Cortex of kidney (tissue), 1 donor: ENCODE measurements at places on chromosomes 4 and X.

- no peak for DNase-seq
These were observed 12.1 kb upstream of the DRD5 start for GRCh38 chr4:9769321-9769720.

- DNase-seq, result no peak
These were observed 31.6 kb downstream of the IQCM start for GRCh38 chr4:149784018-149784417.

- DNase-seq, result no peak
These were observed 667.5 kb upstream of the MAGEB2 start for GRCh38 chrX:29547877-29548276.

GRCh38 chr4:1035510-1035909, 24.1 kb downstream of the FGFRL1 start:
- DNase-seq, result no peak

DNA sequence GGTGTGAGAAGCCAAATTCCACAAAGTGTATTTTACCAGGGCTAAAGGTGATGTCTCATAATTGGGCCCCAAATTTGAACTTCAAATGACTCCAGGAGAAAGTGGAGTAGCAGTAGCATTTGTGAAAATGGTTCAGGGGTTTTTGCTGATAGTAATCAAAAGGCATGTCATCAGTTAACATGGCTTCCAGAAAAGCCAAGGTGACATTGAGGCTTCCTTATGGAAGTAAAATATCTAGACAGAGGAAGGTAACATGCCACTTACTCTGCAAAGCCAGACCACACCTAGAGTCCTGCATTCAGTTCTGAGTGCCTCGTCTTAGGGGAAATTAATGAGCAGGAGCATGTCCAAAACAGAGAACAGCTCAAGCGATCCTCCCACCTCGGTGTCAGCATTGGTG, 2.2 kb upstream of the RPL36A start:
- no peak for DNase-seq

DNA sequence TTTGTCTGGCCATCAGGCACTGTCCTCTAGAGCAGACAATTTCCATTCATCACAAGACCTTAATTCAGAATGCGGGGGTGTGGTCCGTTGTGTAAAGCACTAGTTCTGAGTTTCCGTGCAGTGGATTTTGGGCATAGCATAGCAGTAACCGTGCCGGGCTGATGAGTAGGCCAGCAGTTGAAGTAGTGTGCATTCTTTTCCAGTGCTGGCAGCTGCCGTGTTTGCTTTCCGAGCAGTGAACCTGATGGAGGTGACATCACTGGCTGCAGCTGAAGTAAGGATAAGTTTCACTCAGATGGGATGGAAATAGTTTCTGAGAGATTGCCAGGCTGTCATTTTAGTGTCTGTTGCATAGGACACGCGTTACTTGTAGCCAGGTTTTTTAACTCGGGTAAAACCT, 107.0 kb upstream of the STIM2 start:
- no peak for DNase-seq

- no peak for DNase-seq
These were observed 11.3 kb downstream of the GPC4 start for GRCh38 chrX:133403984-133404383.

DNA sequence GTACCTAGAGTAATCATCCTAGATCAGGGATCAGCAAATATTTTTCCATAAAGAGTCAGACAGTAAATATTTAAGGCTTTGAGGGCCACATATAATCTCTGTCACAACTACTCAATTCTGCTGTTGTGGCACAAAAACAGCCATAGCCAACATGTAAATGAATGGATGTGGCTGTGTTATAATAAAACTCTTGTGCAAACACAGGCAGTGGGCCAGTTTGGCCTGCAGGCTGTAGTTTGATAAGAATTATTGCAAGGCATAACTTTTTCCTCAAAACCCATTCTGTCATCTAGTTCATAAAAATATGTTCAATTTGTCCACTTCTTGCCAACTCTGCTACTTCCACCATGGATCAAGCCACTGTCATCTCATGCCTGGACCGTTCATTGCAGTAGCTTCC, 39.4 kb upstream of the SHROOM4 start:
- DNase-seq, result no peak

DNA sequence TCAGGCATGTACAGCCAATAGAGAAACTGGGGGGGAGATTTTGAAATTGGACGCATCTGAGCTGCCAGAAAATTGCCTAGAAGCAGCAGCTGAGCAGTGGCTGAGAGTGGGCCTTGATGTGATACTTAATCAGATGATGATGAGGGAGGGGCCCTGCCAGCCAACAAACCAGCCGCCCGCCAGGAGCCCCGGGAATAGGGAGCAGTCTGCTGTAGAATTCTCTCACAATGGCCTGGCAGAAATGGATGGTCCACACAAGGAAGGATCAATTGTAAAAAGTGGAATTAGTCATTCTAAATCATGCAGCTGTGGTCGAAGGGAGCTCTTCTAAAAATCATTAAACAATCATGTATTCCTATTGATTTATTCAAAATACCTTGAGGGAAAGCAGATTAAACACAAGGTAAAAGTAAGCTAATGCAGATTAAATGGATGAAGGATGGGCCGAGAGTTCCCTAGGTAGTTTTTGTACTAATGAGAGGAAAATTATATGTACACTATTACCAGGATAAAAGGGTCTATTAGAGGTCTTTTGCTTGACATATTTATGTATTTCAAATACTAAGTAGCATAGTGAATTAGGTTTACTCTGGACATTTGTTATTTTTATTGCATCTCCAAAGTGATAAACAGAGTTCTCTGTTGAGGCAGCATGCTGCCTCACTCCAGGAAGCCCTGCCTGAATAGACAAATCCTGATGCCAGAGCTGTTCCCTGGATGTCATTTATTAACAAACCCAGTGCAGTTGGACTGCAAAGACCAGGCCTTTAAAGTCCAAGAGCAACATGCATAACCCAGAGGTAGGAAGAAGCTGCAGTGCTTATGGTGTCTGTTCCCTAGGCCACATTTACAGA, 91.3 kb downstream of the NKX6-1 start:
- no peak for DNase-seq

- no peak for DNase-seq
These were observed 671.9 kb downstream of the TRIML1 start for GRCh38 chr4:188811121-188811520.

DNA sequence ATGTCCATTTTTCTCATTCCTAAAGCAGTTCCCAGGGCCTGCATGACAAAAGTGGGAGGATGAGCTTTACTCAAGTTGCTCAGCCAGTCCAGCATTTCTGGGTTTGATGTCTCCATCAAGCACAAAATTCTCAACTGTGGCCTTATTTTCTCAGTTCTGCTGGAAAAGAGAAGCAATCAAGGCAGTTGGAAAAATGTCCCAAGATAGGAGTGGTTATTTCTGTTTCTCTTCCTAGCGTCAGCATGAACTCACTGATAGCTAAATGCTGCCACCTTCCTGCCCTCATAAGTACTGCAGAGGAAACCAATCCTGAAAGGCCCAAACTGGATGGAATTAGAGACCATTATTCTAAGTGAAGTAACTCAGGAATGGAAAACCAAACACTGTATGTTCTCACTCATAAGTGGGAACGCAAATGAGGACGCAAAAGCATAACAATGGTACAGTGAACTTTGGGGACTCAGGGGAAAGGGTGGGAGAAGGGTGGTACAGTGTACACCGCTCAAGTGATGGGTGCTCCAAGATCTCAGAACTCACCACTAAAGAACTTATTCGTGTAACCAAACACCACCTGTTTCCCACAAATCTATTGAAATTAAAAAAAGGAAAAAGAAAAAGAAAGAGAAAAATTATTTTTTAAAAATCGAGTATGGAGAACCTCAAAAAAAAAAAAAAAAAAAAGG, 29.6 kb downstream of the ADH7 start:
- DNase-seq, result no peak

- DNase-seq, result no peak
These were observed 16.8 kb downstream of the AIMP1 start for GRCh38 chr4:106333186-106333585.

DNA sequence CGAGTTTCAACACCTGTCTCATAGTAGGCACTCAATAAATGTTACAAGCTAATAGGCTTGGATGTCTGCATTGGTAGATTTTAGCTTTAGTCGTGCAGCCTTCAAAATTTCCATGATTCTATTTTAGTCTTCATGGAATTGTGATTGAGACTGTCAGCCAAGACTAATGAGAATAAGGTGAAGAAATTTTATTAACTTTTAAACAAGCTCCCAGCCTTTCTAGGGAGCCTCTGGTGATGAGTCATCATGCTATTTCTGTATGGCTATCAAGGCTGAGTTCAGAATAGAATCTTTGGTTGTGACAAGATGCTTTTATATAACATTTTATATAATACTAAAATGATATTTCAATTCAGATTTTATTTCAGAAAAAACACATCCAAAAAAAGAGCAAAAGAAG, 685.8 kb downstream of the GABRG1 start:
- no peak for DNase-seq

GRCh38 chrX:152614791-152615190, 22.9 kb upstream of the GABRQ start:
- no peak for DNase-seq

GRCh38 chr4:72006586-72006985, 25.2 kb upstream of the NPFFR2 start:
- DNase-seq, result no peak

DNA sequence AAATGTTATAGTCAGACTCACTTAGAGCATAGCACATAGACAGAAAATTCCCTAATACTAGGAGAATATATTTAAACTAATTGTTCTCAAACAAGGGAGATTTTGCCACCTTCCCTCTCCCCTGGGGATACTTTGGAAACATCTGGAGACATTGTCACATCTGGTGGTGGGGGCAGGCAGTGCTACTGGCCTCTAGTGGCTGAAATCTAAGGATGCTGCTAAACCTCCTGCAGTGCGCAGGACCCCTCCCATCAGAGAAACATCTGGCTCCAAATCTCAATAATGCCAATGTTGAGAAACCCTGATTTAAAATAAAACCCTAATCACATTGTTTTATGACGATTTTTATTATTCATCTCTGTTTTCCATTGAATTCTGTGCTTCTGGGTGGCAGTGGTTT, 244.9 kb downstream of the FRMPD4 start:
- DNase-seq, result no peak

GRCh38 chr4:75371915-75372314, 142.3 kb downstream of the RCHY1 start:
- no peak for DNase-seq

DNA sequence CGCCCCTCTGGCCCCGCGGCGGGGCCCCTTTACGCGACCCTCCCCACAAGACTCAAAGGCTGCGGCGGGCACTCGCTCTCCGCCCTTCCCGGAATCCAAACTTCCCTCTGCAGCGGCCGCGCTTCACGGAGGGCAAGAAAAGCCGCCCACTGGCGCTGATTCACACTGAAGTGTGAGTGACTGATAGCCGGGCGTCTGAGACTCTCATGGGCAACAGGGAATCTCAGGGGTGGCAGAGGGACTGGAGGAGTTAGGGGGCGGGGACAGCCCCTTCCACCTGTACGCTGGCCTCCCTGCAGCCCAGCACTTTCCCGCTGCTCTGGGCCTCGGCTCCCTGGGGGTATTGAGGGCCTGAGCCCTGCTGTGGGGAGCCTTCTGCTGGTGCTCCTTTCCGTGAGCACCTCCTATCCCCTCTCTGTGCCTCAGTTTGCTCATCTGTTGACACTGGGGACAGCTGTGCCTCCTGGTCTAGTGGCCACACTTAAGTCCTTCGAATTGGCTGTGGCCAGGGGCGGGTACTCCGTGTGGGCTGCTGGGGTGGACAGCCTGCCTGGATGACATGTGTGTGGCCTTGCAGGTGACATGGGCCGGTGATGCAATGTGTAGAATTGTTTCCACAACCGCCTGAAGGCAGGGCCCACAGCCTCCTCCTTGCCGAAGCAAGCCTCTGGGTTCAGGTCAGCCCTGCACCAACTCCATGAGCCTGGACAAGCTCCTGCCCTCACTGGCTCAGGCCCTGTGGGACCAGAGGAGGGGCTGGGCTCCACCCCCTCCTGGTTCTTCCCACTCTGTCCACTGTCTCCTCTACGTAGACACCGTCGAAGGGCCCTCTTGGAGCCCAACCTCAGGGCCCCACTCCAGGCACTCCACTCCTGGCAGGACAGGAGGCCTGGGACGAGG, 951 bp downstream of the SH3BP2 start:
- no peak for DNase-seq

DNA sequence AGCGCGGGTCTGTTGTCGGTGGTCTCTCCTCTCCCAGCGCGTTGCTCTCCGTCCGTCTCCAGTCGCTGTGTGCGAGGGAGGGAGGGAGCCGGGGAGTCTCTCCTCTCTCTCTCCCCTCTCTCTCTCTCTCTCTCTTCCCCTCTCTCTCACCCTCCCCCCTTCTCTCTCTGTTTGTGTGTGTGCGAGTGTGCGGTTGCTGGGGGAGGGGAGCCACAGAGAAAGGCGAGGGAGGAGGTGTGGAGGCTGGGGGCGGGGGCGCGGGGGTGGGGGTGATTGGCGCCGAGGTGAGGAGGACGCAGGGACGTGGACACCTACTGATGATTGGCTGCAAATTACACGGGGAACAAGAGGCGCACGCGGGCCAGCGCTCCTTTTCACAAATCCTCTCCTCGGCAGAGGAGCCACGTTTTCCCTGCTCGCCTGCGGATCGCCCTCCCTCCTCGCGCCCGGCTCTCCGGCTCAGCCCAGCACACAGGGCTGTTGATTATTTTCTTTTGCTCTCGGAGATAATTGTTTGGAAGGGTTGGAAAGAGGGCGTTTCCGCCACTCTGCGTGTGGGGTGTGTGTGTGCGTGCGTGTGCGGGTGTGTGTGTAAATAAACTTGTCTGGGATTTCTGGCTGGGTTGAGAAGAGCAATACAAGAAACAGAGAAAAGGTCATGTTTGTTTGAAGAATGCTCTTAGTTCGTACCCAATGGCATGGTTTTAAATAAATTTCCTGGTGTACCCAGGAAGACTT, at the start of gene CXXC4:
Gene CXXC4, minus strand, starts transcription at position 73 of the 738 bp plus-strand sequence. CDS start 3,092 bp downstream, outside the sequence.
- DNase-seq, result no peak

GRCh38 chrX:85303544-85303943, 59.8 kb downstream of the ZNF711 start:
- DNase-seq, result no peak

DNA sequence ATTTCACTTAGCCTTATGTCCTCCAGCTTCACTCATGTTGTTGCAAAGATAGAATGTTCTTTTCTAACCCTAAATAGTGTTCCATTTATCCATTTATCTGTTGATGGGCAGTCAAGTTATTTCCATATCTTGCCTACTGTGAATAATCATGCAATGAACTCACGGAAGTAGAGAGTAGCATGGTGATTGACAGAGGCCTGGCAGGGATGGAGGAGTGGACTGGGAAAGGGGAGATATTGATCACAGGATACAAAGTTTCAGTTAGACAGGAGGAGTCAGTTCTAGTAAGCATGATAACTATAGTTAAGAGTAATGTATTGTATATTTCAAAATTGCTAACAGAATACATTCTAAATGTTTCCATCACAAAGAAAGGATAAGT, 10.3 kb upstream of the CLNK start:
- no peak for DNase-seq

DNA sequence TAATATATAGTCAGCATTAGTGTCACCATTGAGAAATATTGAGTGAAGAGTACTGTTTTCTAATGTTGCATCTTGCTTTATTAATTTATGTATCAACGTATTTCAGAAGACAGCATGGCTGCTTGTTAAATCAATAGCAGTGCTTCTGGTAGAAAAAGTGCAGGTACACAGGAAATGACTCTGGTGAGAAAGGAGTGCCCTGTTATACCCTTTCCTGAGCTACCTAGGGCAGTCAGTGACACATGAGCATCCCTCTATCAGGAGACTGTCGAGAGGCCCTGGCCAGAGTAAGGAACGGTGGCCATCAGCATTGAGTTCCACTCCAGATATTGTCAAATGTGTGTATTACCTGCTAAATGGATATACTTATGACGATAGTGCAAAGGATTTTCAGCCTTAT, 42.1 kb downstream of the SCML1 start:
- no peak for DNase-seq

- no peak for DNase-seq
These were observed 100.6 kb downstream of the GC start for GRCh38 chr4:71683309-71683708.
